ENCODE measurements at places on chromosomes 7 and 10.

DNA sequence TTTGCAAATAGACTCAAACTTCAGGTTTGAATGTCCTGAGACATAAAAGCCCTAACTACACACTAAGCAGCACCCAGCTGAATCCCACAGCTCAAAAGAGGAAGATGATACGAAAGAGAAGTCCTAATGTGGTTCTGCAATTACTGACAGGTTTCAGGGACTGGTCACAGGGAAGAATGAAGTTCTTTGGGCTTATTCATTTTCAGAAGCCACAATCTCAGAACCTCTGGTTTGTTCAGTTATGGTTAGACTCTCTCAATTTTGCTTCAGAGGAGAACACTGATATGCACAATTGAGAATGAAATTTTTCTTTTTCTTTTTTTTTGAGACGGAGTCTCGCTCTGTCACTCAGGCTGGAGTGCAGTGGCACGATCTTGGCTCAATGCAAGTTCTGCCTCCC is 94.6 kb upstream of the FAM180A start:
- DNase-seq = no peak

- DNase-seq = no peak
Observed at GRCh38 chr10:10128387-10128786, 889.3 kb upstream of the CELF2 start.

DNA sequence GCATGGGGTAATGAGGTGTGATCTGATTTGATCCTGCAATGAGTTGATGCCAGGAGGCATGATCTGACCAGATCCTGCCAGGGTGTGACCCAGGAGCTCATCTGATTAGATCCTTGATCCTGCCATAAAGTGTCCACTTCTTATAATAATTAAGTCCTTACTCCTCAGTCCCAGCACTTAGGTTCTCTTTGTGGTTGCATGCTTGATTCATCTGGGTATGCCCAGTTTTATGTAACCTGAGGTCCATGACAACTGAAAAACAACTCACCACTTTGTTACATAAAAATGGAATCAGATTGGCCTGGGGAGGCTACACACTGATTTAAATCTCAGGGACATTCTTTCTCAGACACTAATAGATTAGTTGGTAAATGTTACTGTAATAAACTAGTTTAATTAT is 19.1 kb downstream of the ACADSB start:
- no peak for DNase-seq

DNA sequence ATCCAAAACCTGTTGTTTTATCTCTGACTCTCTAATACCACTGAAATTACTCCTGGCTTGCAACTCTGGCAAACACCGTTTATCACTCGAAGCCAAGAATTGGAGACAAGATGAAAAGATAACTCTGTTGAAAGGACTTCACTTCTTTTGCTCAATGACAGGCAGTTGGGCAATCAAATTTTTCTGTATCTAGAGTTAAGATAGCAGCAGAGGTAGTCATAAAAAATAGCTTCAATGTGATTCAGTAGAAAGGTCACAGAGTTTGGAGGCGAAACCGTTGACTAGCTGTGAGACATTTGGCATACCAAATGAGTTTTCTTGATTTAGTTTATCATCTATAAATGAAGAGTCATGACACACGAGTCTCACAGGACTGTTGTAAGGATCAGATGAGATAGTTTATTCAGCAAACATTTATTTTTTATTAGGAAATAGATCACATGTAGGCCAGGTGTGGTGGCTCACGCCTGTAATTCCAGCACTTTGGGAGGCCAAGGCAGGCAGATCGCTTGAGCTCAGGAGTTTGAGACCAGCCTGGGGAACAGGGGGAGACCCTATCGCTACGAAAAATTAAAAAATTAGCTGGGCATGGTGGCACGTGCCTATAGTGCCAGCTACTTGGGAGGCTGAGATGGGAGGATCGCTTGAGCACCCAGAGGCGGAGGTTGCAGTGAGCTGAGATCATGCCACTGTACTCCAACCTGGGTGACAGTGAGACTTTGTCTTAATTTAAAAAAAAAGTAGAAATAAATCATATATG is 23.6 kb downstream of the AKR1B1 start:
- DNase-seq = no peak
